ENCODE measurements at places on chromosomes 6 and 20.

- H3K27me3 ChIP-seq: peaks cover 15% of the 10 kb centered on the region
- H3K4me3 ChIP-seq: no peak overlapping the region
- H3K4me1 ChIP-seq: no peaks in the 10 kb centered on the region
- H3K36me3 ChIP-seq: no peaks in the 10 kb centered on the region
Observed at GRCh38 chr20:63546256-63546955, 1.1 kb downstream of the SRMS start.

DNA sequence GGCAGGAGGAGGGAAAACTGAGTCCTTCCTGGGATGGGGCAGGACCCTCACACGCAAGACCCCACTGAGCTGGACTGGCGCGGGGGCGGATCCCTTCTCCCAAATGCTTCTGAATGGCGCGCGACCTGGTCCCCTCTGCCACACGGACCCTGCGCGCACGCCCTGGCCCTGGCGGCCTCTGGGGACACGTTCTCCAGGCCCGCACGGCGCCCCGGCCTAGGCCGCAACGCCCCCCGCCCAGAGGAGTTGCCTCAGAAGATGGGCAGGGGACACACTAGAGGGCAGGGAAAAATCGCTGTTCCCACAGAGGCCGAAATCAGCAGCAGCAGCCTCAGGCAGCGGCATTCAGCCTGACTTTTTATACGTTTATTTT, 45.2 kb upstream of the OSTM1 start:
- H3K4me3 ChIP-seq: peak overlapping the region; percentile 48
- DNase-seq: no peak
- H3K36me3 ChIP-seq: no peaks in the 10 kb centered on the region
- H3K4me1 ChIP-seq: peaks cover 33% of the 10 kb centered on the region

DNA sequence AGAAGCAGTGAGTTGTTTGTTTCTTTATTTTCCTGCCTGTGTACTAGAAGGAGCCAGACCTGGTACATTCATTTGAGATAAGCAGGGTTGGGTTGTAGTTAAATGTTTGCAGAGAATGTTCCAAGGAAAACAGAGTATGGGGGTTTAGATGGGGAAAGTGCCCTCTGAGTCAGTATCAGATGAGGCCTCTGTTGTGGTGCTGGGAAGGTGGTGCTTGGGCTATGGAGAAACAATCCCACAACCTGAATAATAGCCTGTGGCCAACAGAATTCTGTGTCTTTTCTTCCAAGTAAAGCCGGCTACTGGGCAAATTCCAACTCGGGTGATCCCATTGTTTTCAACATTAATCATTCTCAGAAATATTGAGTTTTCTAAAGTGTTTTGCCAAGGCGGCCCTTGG, 109.3 kb downstream of the RNF144B start:
- H3K27me3 ChIP-seq: no peaks in the 10 kb centered on the region
- no peak overlapping the region for H3K27ac ChIP-seq
- H3K4me1 ChIP-seq: peaks cover 26% of the 10 kb centered on the region
- DNase-seq: no peak

DNA sequence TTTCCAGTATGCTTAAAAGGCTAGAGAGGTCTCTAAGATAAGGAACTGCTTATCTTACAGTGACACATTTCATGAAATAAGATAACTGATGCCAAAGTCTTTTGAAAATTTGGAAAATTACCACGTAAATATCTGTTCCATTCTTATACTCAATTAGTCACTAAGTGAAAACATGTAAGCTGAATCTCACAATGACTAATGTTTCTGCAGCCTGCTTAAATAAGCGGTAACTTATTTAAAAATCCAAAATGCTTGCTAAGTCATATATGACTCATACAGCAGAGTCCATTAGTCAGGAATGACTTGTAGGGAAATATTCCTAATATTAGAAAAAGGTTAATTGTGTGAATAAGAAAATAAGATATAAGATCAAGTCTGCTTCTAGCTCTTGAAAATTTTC, 27.8 kb upstream of the LGSN start:
- H3K27me3 ChIP-seq: no peaks in the 10 kb centered on the region
- no peaks in the 10 kb centered on the region for H3K36me3 ChIP-seq
- H3K4me3 ChIP-seq: no peak overlapping the region

- H3K4me1 ChIP-seq: peaks cover 16% of the 10 kb centered on the region
- H3K27me3 ChIP-seq: peaks cover 17% of the 10 kb centered on the region
- H3K4me3 ChIP-seq: peak overlapping the region; percentile 97
- DNase-seq: no peak
- H3K27ac ChIP-seq: peak overlapping the region; percentile 70
- H3K36me3 ChIP-seq: no peaks in the 10 kb centered on the region
Observed at GRCh38 chr20:21302664-21303060, 469 bp upstream of the XRN2 start.

- H3K36me3 ChIP-seq: peaks cover 4% of the 10 kb centered on the region
- peaks cover 15% of the 10 kb centered on the region for H3K27me3 ChIP-seq
- no peak for DNase-seq
- no peak overlapping the region for H3K27ac ChIP-seq
Observed at GRCh38 chr20:9172851-9173250, 104.0 kb downstream of the PLCB4 start.

GRCh38 chr20:24956001-24956841, 7.2 kb downstream of the CST7 start:
- H3K27me3 ChIP-seq: no peaks in the 10 kb centered on the region
- no peak overlapping the region for H3K27ac ChIP-seq
- H3K36me3 ChIP-seq: peaks cover 2% of the 10 kb centered on the region
- H3K4me3 ChIP-seq: no peak overlapping the region

GRCh38 chr20:16064989-16065707, 508.1 kb downstream of the KIF16B start:
- no peak for DNase-seq
- H3K36me3 ChIP-seq: no peaks in the 10 kb centered on the region
- H3K4me1 ChIP-seq: peaks cover 34% of the 10 kb centered on the region
- no peaks in the 10 kb centered on the region for H3K27me3 ChIP-seq

GRCh38 chr6:3870528-3870925, 21.4 kb downstream of the FAM50B start:
- H3K4me1 ChIP-seq: peaks cover 20% of the 10 kb centered on the region
- DNase-seq: no peak
- H3K27me3 ChIP-seq: no peaks in the 10 kb centered on the region
- no peak overlapping the region for H3K4me3 ChIP-seq

DNA sequence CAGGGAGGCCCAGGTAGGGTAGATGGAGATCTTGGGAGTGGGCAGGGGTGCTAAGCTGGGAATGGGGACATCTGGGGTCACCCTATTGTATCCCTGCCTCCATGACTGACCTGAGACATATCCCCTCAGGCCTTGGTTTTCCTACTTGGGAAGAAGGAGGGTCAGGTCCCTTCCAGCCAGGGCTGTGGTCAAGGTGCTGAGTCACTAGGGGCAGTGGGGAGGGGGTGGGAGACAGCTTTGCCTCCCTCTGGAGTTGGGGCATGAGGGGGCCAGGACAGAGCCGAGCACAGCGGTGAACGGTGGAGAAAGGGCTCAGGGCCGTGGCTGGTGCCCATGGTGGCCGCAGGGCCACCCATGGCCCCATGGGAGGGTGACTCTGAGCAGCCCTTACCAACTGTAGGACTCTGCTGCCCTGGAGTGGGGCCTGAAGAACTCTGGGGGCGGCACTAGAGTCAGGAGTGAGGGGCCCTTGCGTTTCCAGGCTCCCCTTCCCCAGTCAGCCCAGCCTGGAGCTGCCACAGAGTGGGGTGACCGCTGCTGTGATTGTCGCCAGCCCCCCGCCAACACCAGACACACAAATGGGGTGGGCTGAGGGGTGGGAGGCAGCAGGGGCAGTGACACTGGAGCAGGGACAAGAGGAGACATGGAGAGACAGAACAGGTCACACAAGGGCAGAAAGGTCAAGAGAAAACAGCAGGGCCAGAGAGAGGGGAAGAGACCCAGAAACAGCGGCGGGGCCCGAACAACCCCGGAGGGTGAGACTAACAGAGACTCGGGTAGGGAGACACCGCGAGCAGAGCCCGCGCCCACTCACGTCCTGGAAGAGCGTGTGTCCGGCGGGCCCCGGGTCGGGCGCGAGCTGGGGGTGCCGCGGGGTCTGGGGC, 576 bp downstream of the NECAB3 start:
- H3K4me1 ChIP-seq: peaks cover 35% of the 10 kb centered on the region
- DNase-seq: no peak

GRCh38 chr6:3561725-3562124, 104.9 kb upstream of the SLC22A23 start:
- H3K36me3 ChIP-seq: no peaks in the 10 kb centered on the region
- H3K27me3 ChIP-seq: no peaks in the 10 kb centered on the region
- peaks cover 16% of the 10 kb centered on the region for H3K4me1 ChIP-seq

DNA sequence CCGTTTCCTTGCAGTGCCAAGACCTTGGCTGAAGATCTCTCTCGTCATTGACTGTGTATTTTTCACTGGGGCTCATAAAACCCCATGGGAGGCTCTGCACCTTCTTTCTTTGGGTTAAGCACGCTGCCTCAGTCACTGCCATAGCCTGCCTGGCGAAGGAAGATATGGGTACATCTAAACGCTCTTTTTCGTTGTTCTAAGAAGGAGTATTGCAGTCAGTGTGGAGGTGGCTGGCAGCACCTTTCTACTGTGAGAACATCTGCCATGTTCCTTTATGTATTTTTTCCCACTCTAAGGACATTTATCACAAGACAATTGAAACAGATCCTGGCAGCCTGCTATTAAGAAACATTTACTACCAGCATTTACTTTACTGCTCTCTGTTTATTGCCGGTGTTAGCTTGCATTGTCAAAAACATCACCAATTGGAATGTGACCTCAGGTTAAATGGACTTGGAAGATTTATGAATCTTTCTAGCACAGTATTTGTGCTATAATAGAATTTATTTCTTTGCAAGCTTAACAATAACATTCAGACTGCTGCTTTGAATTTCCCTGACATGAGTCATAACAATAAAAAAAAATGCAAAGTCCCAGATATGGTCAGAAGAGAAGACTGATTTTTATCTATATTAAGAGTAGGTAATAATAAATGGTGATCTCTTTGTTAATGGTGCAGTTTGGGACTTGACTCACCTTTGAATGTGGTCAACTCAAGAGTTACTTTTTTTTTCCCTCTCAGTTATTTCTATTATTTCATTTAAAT, 62.2 kb upstream of the CLDN20 start:
- no peaks in the 10 kb centered on the region for H3K27me3 ChIP-seq
- DNase-seq: no peak
- H3K4me3 ChIP-seq: no peak overlapping the region
- peaks cover 33% of the 10 kb centered on the region for H3K4me1 ChIP-seq

DNA sequence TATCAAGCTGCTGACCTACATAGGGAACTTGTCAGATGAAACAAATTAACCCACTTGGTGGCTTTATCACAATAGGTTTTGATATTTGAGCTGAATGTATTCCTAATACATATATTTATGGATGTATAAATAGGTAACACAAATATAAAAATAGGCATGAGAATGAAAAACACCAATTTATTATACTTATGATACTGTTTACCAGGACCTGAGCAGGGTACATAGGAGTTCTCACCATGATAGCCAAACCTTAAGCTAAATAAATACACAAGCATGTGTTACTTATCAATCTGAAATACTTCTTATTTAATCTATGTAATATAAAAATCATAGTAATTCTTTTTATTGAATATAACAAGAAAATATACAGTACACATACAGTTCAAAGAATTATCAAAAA, 25.0 kb downstream of the ASCC3 start:
- no peak overlapping the region for H3K4me3 ChIP-seq
- H3K27ac ChIP-seq: no peak overlapping the region
- no peaks in the 10 kb centered on the region for H3K4me1 ChIP-seq
- H3K27me3 ChIP-seq: no peaks in the 10 kb centered on the region

DNA sequence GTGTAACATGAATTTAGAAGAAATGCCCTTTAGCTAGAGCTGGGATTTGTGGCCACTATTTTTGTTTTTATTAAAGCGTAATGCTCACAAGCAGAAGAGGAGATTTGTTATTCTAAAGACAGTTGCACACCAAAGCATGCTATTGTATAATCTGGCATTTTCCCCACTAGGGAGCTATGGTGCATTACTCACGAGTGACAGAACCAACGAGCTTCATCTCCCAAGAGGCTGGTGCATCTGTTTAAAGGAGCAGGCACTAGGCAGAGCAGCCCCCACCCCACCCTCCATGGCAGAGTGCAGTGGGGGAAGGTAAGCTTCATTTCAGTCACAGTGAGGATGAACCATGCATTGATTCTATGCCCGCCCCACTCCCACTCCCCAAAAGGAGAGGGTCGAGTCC, 287.3 kb upstream of the TSHZ2 start:
- no peak overlapping the region for H3K27ac ChIP-seq
- H3K27me3 ChIP-seq: peaks cover 64% of the 10 kb centered on the region
- DNase-seq: no peak
- H3K4me3 ChIP-seq: no peak overlapping the region

- DNase-seq: no peak
- no peak overlapping the region for H3K27ac ChIP-seq
- no peak overlapping the region for H3K4me3 ChIP-seq
- H3K27me3 ChIP-seq: no peaks in the 10 kb centered on the region
- peaks cover 27% of the 10 kb centered on the region for H3K36me3 ChIP-seq
- H3K4me1 ChIP-seq: no peaks in the 10 kb centered on the region
Observed at GRCh38 chr6:158596861-158597260, 37.0 kb downstream of the TMEM181 start.

- peaks cover 97% of the 10 kb centered on the region for H3K27me3 ChIP-seq
- no peak for DNase-seq
- H3K4me1 ChIP-seq: peaks cover 8% of the 10 kb centered on the region
- peak overlapping the region; percentile 53 for H3K4me3 ChIP-seq
Observed at GRCh38 chr6:99614430-99615186, 8.0 kb downstream of the PRDM13 start.

DNA sequence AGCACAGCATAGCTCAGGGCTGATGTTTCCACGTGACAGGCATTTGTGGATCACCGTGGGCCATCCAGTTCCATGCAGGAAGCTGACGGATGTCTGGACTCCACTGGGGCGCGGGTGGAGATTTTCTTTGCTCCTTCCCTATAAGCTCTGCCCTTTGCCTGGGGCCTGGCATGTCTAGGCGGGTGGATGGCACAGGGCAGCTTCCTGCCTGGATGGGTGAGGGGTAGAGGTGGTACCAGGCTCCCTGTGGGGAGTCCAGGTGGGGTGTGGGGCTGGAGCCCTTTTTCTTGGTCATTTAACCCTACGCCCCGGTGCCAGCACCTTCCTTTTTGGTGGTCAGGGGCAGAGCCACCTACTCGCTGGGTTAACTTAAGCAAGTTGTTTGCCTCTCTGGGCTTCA, 10.4 kb downstream of the FAM110A start:
- H3K27ac ChIP-seq: no peak overlapping the region
- no peaks in the 10 kb centered on the region for H3K36me3 ChIP-seq
- no peak overlapping the region for H3K4me3 ChIP-seq
- DNase-seq: no peak
- peaks cover 19% of the 10 kb centered on the region for H3K27me3 ChIP-seq
- H3K4me1 ChIP-seq: peaks cover 17% of the 10 kb centered on the region

DNA sequence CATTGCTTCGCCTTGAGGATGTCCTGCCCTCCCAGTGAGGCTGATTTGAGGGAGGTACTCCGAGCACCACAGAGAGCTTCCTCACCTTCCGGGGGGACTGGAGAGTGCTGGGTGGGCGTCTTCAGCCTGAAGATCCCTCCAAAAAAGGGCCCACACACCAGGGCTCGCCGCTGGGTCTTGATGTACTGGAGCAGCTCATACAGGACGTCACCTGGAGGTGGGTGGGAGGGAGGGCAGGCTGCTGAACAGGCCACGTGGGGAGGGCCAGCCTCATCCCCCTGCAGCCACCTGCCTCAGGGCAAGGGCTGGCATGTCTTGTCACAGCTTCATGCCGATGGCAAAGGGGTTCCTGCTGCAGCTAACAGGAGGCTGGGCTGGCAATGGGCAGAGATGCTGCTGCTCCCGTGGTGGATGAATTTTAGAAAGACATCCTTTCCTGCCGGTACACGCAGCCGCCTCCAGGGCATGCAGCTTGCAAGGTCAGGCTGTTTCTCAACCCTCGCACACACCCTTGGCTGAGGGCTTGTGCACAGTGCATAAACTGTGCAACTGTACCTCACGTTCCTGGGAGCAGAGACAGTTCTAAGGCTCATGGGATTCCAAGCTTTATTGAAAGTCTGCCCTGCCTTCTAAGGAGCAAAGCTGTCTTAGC, 14.0 kb downstream of the ETV7 start:
- peaks cover 22% of the 10 kb centered on the region for H3K4me1 ChIP-seq
- H3K36me3 ChIP-seq: no peaks in the 10 kb centered on the region
- H3K4me3 ChIP-seq: no peak overlapping the region
- H3K27ac ChIP-seq: no peak overlapping the region
- peaks cover 7% of the 10 kb centered on the region for H3K27me3 ChIP-seq
